ENCODE measurements at places on chromosomes 7 and 10.

DNA sequence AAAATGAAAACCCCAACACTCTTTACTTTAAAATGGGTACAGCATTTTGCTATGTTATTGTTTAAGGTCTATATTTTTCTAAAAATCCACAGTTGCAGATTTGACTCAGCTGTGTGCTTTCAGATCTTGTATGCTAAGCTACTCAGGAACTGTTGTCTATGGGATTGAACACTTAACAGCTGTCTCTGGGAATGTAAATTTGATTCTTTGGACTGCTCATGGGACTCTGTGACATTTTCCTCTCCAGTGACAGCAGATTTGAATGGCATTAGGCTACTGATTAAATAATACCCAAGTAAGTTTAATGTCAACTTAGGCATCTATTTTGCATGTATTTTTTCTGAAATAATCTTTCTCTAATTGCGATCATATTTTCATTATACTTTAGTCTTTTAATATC, 1.7 kb upstream of the CD36 start:
- H3K4me1 ChIP-seq = peaks cover 19% of the 10 kb centered on the region
- no peak overlapping the region for H3K4me3 ChIP-seq
- no peak for DNase-seq
- no peak overlapping the region for H3K27ac ChIP-seq
- peaks cover 2% of the 10 kb centered on the region for H3K27me3 ChIP-seq

DNA sequence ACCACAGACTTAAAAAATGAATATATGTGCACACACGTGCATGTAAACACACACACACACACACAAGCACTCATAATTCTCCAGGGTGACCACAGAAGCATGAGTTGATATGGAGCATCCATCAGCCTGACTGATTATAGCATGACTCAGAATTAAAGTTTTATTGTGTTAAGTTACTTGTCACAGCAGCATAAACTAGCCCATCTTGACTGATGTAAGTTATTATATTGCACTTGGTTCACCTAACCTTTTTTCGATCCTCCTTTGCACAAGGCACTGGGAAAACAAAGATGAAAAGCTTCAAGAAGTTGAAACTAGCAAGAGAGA, 18.8 kb upstream of the SLC35G1 start:
- no peak overlapping the region for H3K27ac ChIP-seq
- no peaks in the 10 kb centered on the region for H3K27me3 ChIP-seq
- no peak overlapping the region for H3K4me3 ChIP-seq
- no peak for DNase-seq

- H3K4me3 ChIP-seq = no peak overlapping the region
- H3K27ac ChIP-seq = no peak overlapping the region
- DNase-seq = no peak
Measured at GRCh38 chr10:60990663-60991062, 46.7 kb upstream of the RHOBTB1 start.

- no peak for DNase-seq
- H3K36me3 ChIP-seq = peaks cover 3% of the 10 kb centered on the region
- H3K4me3 ChIP-seq = no peak overlapping the region
- peaks cover 26% of the 10 kb centered on the region for H3K4me1 ChIP-seq
- H3K27me3 ChIP-seq = peaks cover 2% of the 10 kb centered on the region
Measured at GRCh38 chr7:124840435-124840834, 74.8 kb upstream of the GPR37 start.

- no peak for DNase-seq
- H3K4me1 ChIP-seq = peaks cover 13% of the 10 kb centered on the region
- H3K27me3 ChIP-seq = peaks cover 4% of the 10 kb centered on the region
Measured at GRCh38 chr10:102001435-102002068, 54.4 kb downstream of the ARMH3 start.

- peaks cover 11% of the 10 kb centered on the region for H3K36me3 ChIP-seq
- H3K27ac ChIP-seq = peak overlapping the region; percentile 43
- H3K4me1 ChIP-seq = peaks cover 46% of the 10 kb centered on the region
- peaks cover 5% of the 10 kb centered on the region for H3K27me3 ChIP-seq
- H3K4me3 ChIP-seq = peak overlapping the region; percentile 48
- DNase-seq = no peak
Measured at GRCh38 chr7:155763122-155763521, 49.1 kb downstream of the SHH start.

DNA sequence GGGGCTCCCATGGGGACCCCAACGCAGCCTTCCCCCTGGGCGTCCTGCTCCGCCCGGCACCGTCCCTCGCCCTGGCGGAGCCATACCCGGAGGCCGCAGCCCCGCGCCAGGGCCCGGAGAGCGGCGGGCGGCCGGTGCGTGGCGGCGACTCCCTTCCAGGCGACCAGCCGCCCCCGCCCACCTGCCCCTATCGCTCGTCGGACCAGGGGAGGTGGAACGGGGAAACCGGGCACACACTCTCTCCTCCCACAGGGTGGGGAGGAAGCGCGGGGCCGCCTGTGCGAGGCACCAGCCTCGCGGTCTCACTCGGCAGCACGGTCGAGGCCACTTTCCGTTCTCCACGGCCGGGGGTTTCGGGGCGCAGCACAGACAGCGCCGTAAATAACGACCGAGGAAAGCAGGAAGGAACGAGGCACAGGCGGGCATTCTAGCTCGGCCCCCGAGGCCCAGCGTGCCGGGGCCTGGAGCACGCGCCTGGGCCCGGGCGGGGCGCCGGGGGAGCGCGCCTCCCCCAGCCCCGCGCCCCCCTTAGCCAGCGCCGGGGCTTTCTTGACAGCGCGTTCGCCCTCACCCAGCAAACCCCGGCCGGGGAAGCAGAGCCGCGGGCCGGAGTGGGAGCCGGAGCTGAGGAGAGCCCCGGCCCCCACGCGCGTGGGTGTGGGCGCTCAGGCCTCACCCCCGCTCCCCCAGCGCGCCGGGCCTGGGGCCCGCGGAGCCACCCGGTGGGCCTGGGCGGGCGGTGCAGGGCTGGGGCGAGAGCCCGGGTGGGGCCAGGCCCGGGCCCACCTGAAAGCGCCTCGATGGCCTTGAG, 936 bp downstream of the IGF2BP3 start:
- H3K36me3 ChIP-seq = peaks cover 11% of the 10 kb centered on the region
- H3K27me3 ChIP-seq = peaks cover 26% of the 10 kb centered on the region
- peak; percentile 51 for DNase-seq
- H3K27ac ChIP-seq = peak overlapping the region; percentile 86

GRCh38 chr7:117472335-117472734, 7.5 kb upstream of the CFTR start:
- no peaks in the 10 kb centered on the region for H3K27me3 ChIP-seq
- no peak overlapping the region for H3K4me3 ChIP-seq
- no peak overlapping the region for H3K27ac ChIP-seq
- DNase-seq = no peak
- H3K36me3 ChIP-seq = no peaks in the 10 kb centered on the region

All from endothelial cell (in vitro differentiated cells).